IPS DF 6.9 (cell line): ENCODE measurements at places on chromosomes 6 and 20.

DNA sequence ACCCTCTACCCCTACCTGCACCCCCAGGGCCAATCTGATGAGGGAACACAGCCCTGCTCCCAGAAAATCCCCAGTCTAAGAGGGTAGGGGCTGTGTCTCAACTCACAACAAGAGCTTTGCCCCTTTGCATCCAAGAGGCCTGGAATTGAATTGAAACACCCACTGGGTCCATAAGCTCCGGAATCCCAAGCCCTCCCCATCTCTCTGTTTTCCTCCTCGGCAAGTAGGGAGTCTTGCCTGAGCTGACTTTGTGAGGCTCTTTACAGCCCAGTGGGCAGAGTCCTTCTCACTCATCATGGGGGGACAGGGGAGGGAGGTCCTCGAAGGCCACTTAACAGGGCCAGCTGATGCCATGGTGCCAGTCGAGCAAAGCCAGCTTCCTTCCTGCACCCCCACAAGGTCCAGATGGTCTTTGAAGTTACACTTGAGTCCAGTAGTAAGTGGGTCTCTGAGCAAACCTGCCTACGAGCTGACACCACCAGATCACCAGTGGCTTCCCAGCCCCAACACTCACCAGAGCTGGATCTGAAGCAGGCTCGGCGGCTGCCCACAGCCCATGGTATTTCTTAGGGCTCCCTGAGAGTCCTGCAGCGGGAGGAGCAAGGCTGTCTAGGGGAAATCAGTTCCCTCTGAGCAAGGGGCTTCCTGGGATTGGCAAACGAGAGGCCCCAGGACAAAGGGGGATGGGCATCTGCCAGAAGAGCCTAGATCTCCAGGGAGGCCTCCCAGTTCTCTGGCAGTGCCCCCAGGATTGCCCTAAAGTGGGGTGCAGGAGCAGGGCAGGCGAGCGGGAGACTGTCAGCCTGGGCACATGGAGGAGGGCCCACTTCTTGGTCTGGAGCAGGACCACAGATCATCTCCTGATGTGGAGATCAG is 144.5 kb downstream of the VEGFA start:
- H3K27me3 ChIP-seq: no peaks in the 10 kb centered on the region
- H3K4me3 ChIP-seq: no peak overlapping the region
- no peak overlapping the region for H3K27ac ChIP-seq
- H3K36me3 ChIP-seq: no peaks in the 10 kb centered on the region
- no peak for DNase-seq

DNA sequence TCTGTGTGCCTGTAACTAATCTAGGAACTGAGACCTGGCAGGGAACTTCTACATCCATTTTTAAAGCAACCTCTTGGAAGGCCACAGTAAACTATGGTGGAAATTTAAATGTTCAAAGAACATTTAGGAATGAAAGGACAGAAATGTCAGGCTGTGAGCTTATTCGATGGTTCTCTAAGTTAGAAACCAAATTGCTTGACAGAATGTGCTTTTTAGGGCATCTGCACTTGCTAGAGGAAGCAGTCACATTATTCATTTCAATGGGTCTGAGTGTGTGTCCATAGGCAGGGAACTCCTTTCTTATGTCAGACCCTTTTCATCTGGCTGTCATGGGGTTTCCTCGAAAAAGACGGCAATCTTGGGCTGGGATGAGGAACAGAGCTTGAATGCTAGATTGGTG is 84.4 kb downstream of the PPP1R14C start:
- no peaks in the 10 kb centered on the region for H3K4me1 ChIP-seq
- DNase-seq: no peak
- no peak overlapping the region for H3K27ac ChIP-seq
- H3K4me3 ChIP-seq: no peak overlapping the region
- H3K36me3 ChIP-seq: no peaks in the 10 kb centered on the region

DNA sequence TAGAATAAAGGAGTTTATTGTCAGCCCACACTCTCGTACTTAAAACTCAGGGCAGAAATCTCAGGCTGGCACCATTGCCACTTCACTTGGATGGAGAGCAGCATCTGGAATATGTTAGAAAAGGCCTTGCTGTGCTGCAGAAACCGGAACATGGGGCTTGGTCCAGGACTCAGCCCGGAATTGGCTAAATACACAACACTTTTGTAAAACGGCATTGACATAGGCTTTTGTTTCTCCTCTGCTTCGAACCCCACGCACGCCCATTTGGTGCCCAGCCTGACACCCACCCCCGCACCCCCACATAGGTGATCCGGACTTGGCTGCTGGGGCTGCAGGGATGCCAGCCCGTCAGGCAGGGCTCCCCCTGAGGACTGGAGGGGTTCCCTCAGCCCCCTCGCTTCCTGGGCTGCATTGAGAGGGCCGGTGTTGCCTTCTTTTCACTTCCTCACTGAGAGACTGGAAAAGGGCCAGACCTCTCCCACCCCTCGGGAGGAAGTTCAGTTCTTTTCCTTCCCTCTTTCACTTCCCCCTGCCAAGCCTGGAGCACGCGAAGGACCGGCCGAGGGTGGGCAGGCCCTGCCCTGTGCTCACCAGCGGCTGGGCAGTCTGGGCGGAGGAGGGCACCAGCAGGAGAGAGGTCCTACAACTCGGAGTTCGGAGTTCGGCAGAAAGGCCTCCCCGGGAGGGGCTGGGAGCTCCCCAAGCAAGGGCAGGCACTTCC is 17.9 kb upstream of the CST3 start:
- no peaks in the 10 kb centered on the region for H3K27me3 ChIP-seq
- H3K36me3 ChIP-seq: no peaks in the 10 kb centered on the region
- no peaks in the 10 kb centered on the region for H3K4me1 ChIP-seq
- H3K4me3 ChIP-seq: no peak overlapping the region

- H3K36me3 ChIP-seq: no peaks in the 10 kb centered on the region
- H3K27me3 ChIP-seq: no peaks in the 10 kb centered on the region
- peaks cover 6% of the 10 kb centered on the region; the same call in 1 of the 2 replicates for H3K4me1 ChIP-seq
- H3K4me3 ChIP-seq: no peak overlapping the region
- DNase-seq: no peak
Measured at GRCh38 chr6:44056392-44057237, 70.6 kb downstream of the MRPL14 start.

GRCh38 chr20:34709831-34710567 is 5.9 kb downstream of the TP53INP2 start:
- H3K27ac ChIP-seq: no peak overlapping the region
- peaks cover 12% of the 10 kb centered on the region; the same call in 1 of the 2 replicates for H3K27me3 ChIP-seq
- no peak for DNase-seq
- H3K36me3 ChIP-seq: no peaks in the 10 kb centered on the region
- peak overlapping the region; percentile 87; the same call in 1 of the 2 replicates for H3K4me3 ChIP-seq

DNA sequence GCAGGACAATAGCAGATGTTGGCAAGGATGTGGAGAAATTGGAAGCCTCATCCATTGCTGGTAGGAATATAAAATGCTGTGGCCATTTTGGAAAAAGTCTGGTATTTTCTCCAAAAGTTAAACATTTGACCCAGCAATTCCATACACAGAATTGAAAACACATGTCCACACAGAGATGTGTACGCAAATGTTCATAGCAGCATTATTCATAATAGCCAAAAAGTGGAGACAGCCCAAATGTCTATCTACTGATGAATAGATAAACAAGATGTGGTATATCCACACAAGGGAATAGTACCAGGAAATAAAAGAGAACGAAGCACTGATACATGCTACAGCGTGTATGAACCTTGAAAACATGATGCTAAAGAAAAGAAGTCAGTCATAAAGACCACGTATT is 40.5 kb downstream of the CFAP61 start:
- no peak for DNase-seq
- H3K27ac ChIP-seq: no peak overlapping the region
- no peaks in the 10 kb centered on the region for H3K36me3 ChIP-seq
- no peak overlapping the region for H3K4me3 ChIP-seq
- no peaks in the 10 kb centered on the region for H3K27me3 ChIP-seq
- no peaks in the 10 kb centered on the region; the same call in 1 of the 2 replicates for H3K4me1 ChIP-seq

DNA sequence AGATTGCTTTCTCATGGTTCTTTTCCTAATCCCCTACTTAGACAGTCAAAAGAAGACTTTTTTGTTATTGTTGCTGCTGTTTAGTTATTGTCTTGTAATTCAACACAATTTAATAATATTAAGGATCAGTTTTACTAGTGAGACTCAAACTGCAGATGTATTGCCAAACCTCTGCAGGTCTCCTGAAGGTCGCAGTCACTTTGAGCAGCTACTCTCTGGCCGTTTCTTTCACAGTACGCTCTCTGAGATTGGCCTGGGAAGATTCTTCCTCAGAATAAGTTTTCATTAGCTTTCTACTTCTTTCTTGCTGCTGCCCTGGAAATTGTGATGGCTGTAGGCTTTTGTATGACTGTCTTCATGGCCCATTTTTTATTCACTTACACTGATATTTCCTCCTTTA is 930.8 kb downstream of the QKI start:
- no peaks in the 10 kb centered on the region for H3K36me3 ChIP-seq
- no peak overlapping the region for H3K27ac ChIP-seq
- DNase-seq: no peak
- H3K4me1 ChIP-seq: peaks cover 3% of the 10 kb centered on the region; the same call in 1 of the 2 replicates
- H3K27me3 ChIP-seq: no peaks in the 10 kb centered on the region
- no peak overlapping the region for H3K4me3 ChIP-seq

- no peak for DNase-seq
- peaks cover 12% of the 10 kb centered on the region; the same call in 1 of the 2 replicates for H3K36me3 ChIP-seq
- no peak overlapping the region for H3K4me3 ChIP-seq
- no peaks in the 10 kb centered on the region for H3K4me1 ChIP-seq
- no peaks in the 10 kb centered on the region for H3K27me3 ChIP-seq
Measured at GRCh38 chr6:4059115-4059777, 19.7 kb downstream of the FAM217A start.

- no peak overlapping the region for H3K27ac ChIP-seq
- no peaks in the 10 kb centered on the region for H3K36me3 ChIP-seq
Measured at GRCh38 chr6:123363912-123364311, 272.8 kb downstream of the TRDN start.

GRCh38 chr6:3438190-3439167 is 18.4 kb downstream of the SLC22A23 start:
- H3K27me3 ChIP-seq: no peaks in the 10 kb centered on the region
- DNase-seq: no peak
- H3K4me1 ChIP-seq: no peaks in the 10 kb centered on the region
- no peaks in the 10 kb centered on the region for H3K36me3 ChIP-seq
- H3K4me3 ChIP-seq: no peak overlapping the region

- no peaks in the 10 kb centered on the region for H3K36me3 ChIP-seq
- 0 out of 2 replicates have a peak, but pooled peaks cover 1% of the 10 kb centered on the region for H3K27me3 ChIP-seq
- H3K27ac ChIP-seq: no peak overlapping the region
- DNase-seq: no peak
Measured at GRCh38 chr6:122790423-122791309, 1.6 kb downstream of the SMPDL3A start.

- H3K4me1 ChIP-seq: no peaks in the 10 kb centered on the region
- H3K36me3 ChIP-seq: no peaks in the 10 kb centered on the region
- no peak overlapping the region for H3K4me3 ChIP-seq
- H3K27ac ChIP-seq: no peak overlapping the region
Measured at GRCh38 chr6:94131271-94131670, 711.9 kb upstream of the EPHA7 start.

- H3K36me3 ChIP-seq: no peaks in the 10 kb centered on the region
- peaks cover 5% of the 10 kb centered on the region for H3K27me3 ChIP-seq
- no peak for DNase-seq
- H3K27ac ChIP-seq: no peak overlapping the region
Measured at GRCh38 chr20:64053841-64054661, 4.6 kb upstream of the SOX18 start.

DNA sequence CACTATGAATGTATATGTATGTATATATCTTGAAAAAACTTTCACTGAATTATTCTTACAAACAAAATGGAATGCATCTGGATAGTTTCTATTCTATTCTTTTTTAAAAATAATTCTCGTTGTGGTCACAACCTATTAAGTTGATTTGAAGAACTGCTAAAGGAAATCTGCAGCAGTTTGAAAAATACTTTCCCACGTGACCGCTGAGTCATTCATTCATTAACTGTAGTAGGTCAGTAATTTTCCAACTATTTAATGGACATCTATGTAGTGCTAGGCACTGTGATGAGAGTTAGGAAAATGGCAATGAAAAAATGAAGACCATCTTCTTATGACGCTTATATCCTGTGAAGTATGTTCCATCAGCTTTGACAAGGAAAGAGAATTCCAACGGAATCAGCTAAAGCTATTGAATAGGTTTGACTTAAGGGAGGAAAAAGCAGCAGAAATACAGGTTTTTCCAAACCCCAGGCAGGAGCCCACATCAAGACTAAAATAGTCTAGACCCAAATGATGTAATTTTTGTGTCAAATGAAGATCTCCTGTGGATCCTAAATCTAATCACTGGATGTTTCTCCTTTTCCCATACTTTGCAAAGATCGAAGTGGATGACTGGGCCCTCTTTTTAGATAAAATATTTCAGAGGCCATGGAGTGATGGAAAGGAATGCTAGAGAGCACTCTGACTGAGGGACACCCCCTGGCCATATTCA is 4.1 kb upstream of the EFHC1 start:
- H3K27ac ChIP-seq: no peak overlapping the region
- H3K27me3 ChIP-seq: no peaks in the 10 kb centered on the region
- no peaks in the 10 kb centered on the region for H3K36me3 ChIP-seq
- DNase-seq: no peak

DNA sequence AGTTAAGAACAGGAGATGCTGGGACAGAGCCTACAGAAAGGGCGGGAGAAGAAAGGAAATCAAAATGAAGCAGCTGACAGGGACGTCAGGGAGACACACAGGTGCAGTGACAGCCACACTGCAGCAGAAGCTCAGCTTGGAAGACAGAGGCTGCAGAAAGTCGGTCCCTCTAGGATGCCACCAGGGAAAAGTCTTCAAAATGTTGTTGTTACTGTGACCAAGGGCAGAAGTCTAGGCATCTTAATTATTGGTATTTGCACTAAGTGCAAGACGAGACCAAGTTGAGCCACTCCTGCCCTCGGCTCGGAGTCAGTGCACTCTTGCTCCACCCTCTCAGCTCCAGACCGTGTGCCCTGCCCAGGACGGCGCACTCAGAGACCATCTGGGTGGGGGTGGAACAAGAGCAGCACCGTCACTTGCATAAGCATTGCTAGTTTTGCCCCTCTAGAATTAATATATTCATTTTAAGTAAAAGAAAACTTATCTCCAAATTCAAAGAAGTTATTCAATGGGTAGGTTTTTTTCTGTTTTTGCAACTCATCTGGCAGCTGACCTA is 2.6 kb downstream of the PRR18 start:
- no peaks in the 10 kb centered on the region; the same call in 1 of the 2 replicates for H3K4me1 ChIP-seq
- no peak overlapping the region for H3K4me3 ChIP-seq
- no peak overlapping the region for H3K27ac ChIP-seq
